ENCODE measurements at places on chromosomes 7 and 10.

DNA sequence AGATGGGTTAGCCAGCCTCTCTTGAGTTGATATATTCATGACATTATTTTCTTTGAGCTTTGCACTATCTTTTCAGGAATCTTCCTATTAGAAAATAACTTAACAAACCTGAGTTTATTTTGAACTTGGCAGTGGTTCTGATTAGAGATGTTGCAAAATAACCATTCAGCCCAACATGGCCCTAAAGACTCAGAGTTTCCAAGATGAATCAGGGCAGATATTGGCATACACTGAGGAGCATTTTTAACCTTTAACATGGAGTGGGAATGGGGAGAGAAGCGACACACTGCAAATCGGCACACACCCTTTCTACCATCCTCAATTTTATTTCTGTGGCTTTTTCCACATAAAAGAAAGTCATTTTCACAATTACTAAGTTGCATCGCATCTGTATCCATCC lies 190.8 kb downstream of the TRIL start:
- no peaks in the 10 kb centered on the region for H3K4me1 ChIP-seq
- DNase-seq, result no peak
- peaks cover 6% of the 10 kb centered on the region for H3K27me3 ChIP-seq
- no peak overlapping the region for H3K27ac ChIP-seq
- H3K36me3 ChIP-seq, result no peaks in the 10 kb centered on the region

DNA sequence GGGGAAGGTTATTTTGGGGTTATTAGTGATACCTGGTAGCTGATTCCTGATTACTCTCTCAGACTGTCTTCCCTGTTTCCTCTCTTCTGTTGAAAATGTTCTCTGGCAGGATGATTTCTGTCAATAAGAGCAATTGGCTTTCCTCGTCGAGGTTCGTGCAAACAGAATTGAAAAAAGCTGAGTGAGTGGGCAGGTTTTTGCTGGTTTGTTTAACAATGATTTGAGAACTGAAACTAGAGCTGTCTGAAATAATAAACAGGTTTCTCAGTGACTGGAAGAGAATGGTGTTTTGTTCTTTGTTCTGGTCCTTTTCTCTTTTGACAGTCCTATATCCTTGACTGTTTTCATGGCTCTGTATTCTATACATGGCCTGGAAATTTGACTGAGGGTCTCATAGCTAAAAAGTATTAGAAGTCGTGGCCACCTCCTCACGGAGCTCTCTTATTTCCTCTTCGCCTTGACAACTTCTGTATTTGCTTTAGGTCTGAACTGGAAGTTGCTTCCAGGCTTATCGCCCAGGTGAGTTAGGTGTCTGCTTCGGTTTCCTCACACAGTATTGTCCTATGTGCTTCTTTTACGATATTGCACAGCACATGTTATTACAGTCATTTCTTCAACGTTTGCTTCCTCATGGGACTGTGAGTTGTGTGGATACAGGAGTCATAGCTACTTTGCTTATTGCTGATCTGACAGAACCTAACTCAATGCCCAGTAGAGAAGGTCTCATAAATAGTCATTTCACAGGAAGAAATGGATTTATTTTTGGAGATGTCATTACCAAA lies 403.6 kb downstream of the NRG3 start:
- DNase-seq, result no peak
- no peaks in the 10 kb centered on the region for H3K27me3 ChIP-seq
- H3K4me3 ChIP-seq, result no peak overlapping the region
- no peaks in the 10 kb centered on the region for H3K4me1 ChIP-seq
- H3K36me3 ChIP-seq, result no peaks in the 10 kb centered on the region

- DNase-seq, result no peak
- no peaks in the 10 kb centered on the region for H3K4me1 ChIP-seq
- H3K27me3 ChIP-seq, result no peaks in the 10 kb centered on the region
- H3K36me3 ChIP-seq, result peaks cover 54% of the 10 kb centered on the region
- no peak overlapping the region for H3K4me3 ChIP-seq
These were observed 55.3 kb downstream of the NCAPG2 start for GRCh38 chr7:158649279-158649678.

GRCh38 chr10:58001159-58001558 lies 266.5 kb downstream of the IPMK start:
- no peaks in the 10 kb centered on the region for H3K4me1 ChIP-seq
- no peak for DNase-seq
- H3K36me3 ChIP-seq, result no peaks in the 10 kb centered on the region

DNA sequence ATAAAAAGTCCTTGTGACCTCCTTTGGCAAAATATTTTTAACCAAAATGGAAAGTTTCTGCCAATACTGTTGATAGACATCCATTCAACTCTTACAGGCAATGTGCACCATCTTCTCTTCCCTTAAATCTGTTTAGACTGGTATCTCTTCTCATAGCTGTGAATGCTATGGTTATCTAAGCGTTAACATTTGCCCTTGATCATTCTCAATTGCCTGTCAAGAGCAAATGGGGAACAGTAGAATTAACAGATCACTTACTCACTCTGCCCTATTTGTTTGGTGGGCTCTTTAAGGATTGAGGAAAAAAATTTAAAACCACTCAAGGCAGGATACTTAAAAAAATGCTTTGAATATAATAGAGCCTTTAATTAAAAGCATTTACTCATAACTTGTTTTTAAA lies 808.4 kb downstream of the NXPH1 start:
- H3K36me3 ChIP-seq, result no peaks in the 10 kb centered on the region
- H3K4me1 ChIP-seq, result no peaks in the 10 kb centered on the region
- no peak overlapping the region for H3K4me3 ChIP-seq
- DNase-seq, result no peak

GRCh38 chr7:73678862-73679261 lies 4.4 kb downstream of the DNAJC30 start:
- H3K36me3 ChIP-seq, result peaks cover 34% of the 10 kb centered on the region
- peaks cover 32% of the 10 kb centered on the region for H3K4me1 ChIP-seq
- no peak overlapping the region for H3K4me3 ChIP-seq
- peak overlapping the region; percentile 6 for H3K27ac ChIP-seq
- no peak for DNase-seq
- H3K27me3 ChIP-seq, result no peaks in the 10 kb centered on the region

DNA sequence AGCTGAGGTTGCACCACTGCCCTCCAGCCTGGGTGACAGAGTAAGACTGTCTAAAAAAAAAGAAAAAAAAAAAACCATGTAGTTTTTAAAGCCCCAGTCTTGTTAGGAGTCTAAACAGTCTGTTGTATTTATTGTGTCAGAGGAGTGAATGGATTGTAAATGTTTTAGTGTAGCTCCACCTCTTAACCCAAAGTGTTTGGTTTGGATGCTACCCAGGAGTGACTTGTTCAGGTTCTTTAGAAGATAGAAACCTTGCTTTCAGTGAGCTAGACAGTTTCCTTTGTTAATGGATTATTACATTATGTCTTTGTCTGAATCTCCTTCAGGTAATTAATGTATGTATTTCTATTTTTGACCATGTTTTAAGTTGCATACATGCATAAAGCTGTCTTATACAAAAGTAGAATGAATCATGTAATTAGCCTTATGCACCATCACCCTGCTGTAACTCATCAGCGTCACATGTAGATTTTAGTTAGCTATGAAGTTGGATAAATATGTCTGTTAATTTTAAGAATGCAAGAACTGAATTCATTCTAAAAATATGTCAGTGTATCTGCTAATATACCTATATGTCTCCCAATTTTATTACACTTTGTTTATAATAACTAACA lies 97.7 kb downstream of the TAF3 start:
- no peak overlapping the region for H3K27ac ChIP-seq
- no peak for DNase-seq
- no peak overlapping the region for H3K4me3 ChIP-seq
- H3K36me3 ChIP-seq, result no peaks in the 10 kb centered on the region

GRCh38 chr7:138885383-138886147 lies 87.6 kb upstream of the ATP6V0A4 start:
- H3K4me3 ChIP-seq, result no peak overlapping the region
- no peaks in the 10 kb centered on the region for H3K36me3 ChIP-seq
- peaks cover 23% of the 10 kb centered on the region for H3K4me1 ChIP-seq
- no peak overlapping the region for H3K27ac ChIP-seq
- DNase-seq, result peak; percentile 23

- H3K4me3 ChIP-seq, result no peak overlapping the region
- no peak for DNase-seq
- H3K4me1 ChIP-seq, result peaks cover 13% of the 10 kb centered on the region
- no peak overlapping the region for H3K27ac ChIP-seq
These were observed 1.7 kb downstream of the LRGUK start for GRCh38 chr7:134128829-134129228.

DNA sequence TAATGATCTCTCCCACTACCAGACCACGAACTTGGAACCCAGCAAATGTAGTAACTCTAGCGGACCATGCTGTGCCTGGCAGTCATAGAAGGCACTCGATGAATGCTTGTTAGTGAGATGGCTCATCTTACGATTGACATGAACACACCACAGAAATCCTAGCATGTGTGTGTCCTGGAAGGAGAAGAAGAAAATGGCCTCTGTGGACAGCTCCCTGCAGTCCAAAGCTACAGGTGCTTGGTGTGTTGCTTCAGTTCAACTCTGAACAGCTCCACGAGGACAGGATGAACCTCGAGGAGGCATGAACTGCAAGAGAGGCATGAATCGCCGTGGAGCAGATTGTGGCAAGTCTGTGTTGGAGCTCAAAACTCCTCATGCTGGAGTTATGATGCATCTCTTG lies 93.5 kb downstream of the KLF6 start:
- H3K4me3 ChIP-seq, result no peak overlapping the region
- H3K4me1 ChIP-seq, result peaks cover 15% of the 10 kb centered on the region
- no peak overlapping the region for H3K27ac ChIP-seq
- H3K27me3 ChIP-seq, result peaks cover 4% of the 10 kb centered on the region

DNA sequence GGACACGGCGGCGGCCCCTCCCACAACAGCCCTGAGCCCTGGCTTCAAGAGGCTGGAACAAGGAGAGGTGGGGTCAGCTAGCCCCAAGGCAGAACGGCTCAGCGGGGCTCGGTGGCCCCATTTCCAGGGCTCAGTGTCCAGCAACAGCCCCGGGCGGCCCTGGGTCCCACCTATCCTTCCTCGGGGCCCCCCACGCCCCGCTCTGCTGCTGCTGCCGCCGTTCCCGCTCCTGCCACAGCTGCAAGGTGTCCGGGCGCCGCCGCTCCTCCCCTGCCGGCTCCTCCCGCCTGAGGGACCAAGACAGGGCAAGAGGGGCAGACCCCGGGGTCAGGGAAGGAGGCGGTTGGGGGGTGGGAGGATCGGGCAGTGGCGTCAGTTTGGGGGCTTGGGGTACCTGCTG lies 3.4 kb upstream of the SAP25 start:
- H3K4me3 ChIP-seq, result no peak overlapping the region
- peaks cover 8% of the 10 kb centered on the region for H3K36me3 ChIP-seq
- no peak for DNase-seq

DNA sequence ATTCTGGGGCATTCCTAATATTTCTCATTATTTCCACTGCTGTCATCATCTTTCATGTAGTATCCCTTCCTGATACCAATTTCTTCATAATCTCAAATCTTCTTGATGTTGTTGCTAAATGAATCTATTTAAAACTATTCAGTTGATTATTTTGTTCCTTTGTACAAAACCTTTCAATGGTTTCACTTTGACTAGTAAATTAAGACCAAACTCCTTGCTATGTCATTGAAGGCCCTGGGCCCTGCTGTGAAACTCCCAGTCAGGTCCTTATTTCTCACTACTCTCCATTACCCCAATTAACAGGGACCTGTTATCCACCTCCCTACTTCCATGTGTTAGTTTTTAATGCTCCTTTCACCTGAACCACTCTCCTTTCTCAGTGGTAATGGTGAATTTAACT lies 97.0 kb downstream of the CTTNBP2 start:
- no peak overlapping the region for H3K27ac ChIP-seq
- peaks cover 2% of the 10 kb centered on the region for H3K27me3 ChIP-seq
- H3K4me3 ChIP-seq, result no peak overlapping the region
- no peaks in the 10 kb centered on the region for H3K4me1 ChIP-seq
- H3K36me3 ChIP-seq, result no peaks in the 10 kb centered on the region

DNA sequence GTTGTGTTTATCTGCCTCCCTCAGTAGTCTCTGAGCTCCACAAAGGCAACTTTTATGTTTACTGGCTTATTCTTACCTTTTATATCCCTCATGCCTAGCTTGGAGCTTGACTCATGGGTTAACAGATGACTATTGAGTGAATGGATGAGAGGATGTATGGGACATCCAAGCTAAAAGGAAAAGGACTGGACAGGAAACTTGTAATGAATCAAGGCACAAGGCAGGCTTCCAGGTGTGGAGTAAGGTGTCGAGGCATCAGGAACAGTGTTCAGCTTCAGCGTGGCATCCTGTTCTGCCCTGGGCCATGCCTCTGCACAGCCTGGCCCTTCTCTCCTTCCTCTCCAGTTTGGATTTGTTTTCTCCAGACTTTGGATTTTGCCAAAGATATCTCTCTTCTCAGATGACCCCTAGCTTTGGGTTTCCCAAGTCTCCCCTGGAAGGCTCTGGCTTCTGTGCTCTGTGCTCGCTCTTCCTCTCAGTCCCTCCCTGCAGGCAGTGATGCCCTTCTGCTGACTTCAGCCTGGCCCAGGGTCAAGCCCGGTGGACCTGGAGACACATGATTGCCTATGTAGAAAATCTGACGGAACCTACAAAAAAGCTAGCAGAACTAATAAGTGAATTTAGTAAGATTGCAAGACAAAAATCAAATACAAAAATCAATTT lies 367.3 kb downstream of the CXCL12 start:
- no peak for DNase-seq
- H3K4me3 ChIP-seq, result no peak overlapping the region
- H3K27me3 ChIP-seq, result peaks cover 2% of the 10 kb centered on the region
- H3K27ac ChIP-seq, result no peak overlapping the region
- H3K36me3 ChIP-seq, result no peaks in the 10 kb centered on the region
- no peaks in the 10 kb centered on the region for H3K4me1 ChIP-seq

GRCh38 chr10:3525832-3526449 lies 259.1 kb downstream of the KLF6 start:
- no peak overlapping the region for H3K4me3 ChIP-seq
- no peak overlapping the region for H3K27ac ChIP-seq
- H3K27me3 ChIP-seq, result peaks cover 2% of the 10 kb centered on the region
- no peak for DNase-seq

- no peak overlapping the region for H3K4me3 ChIP-seq
- no peaks in the 10 kb centered on the region for H3K36me3 ChIP-seq
- DNase-seq, result no peak
- H3K4me1 ChIP-seq, result no peaks in the 10 kb centered on the region
- no peak overlapping the region for H3K27ac ChIP-seq
These were observed 219.2 kb upstream of the HDAC9 start for GRCh38 chr7:18276380-18276779.
